ENCODE measurements at places on chromosomes 5 and 9.

GRCh38 chr5:39100851-39101396 is 26.7 kb upstream of the RICTOR start:
- no peak overlapping the region for H3K4me3 ChIP-seq
- DNase-seq: peak; percentile 87
- H3K36me3 ChIP-seq: no peaks in the 10 kb centered on the region
- no peaks in the 10 kb centered on the region for H3K27me3 ChIP-seq

- peaks cover 9% of the 10 kb centered on the region for H3K4me1 ChIP-seq
- no peaks in the 10 kb centered on the region for H3K27me3 ChIP-seq
- DNase-seq: peak; percentile 73
- no peak overlapping the region for H3K4me3 ChIP-seq
- no peaks in the 10 kb centered on the region for H3K36me3 ChIP-seq
These were observed 140.0 kb downstream of the SIL1 start for GRCh38 chr5:139058121-139058520.

- H3K36me3 ChIP-seq: no peaks in the 10 kb centered on the region
- no peaks in the 10 kb centered on the region for H3K27me3 ChIP-seq
- H3K4me1 ChIP-seq: peaks cover 8% of the 10 kb centered on the region
- no peak for DNase-seq
- no peak overlapping the region for H3K4me3 ChIP-seq
These were observed 154.6 kb upstream of the GNA14 start for GRCh38 chr9:77802515-77803293.

- DNase-seq: peak; percentile 65
- H3K36me3 ChIP-seq: no peaks in the 10 kb centered on the region
- peaks cover 23% of the 10 kb centered on the region for H3K4me1 ChIP-seq
- peaks cover 16% of the 10 kb centered on the region for H3K27me3 ChIP-seq
These were observed 158.8 kb downstream of the C9orf152 start for GRCh38 chr9:110048976-110049698.

DNA sequence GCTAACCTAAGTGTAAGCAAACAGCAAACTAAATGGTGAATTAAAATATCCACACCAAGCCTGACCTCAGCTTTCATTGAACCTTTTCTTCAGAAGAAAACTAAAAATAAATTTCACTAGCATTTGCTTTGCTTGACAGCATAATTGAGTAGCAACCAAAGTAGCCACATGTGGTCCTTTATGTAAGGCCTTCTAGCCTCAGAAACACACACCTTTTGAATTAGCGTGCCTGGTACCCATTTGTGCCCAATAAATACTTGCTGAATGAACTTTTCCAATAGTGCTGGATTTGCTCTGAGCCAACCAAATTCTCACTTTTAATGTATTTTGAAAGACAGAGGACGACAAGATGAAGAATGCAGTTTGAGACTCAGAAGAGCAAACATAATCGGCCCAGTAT is 2.1 kb upstream of the NIPBL start:
- peak overlapping the region; percentile 20 for H3K27ac ChIP-seq
- H3K27me3 ChIP-seq: no peaks in the 10 kb centered on the region
- H3K4me1 ChIP-seq: peaks cover 15% of the 10 kb centered on the region
- no peaks in the 10 kb centered on the region for H3K36me3 ChIP-seq
- DNase-seq: no peak

- no peaks in the 10 kb centered on the region for H3K36me3 ChIP-seq
- no peaks in the 10 kb centered on the region for H3K27me3 ChIP-seq
- H3K27ac ChIP-seq: no peak overlapping the region
- DNase-seq: no peak
These were observed 57.8 kb upstream of the PHYKPL start for GRCh38 chr5:178290376-178290775.
